ENCODE measurements at places on chromosomes 2 and 18. TPM values are rescaled to one million over a fixed set of nuclear protein-coding genes. Genes with fewer than 3 reads are reported as not detected.

Gene PLEKHA3
- polyA plus RNA-seq, result 6.4 TPM

Gene ABHD1
- polyA plus RNA-seq, result 0.64 TPM

Gene KIF5C
- polyA plus RNA-seq, result 93.6 TPM

Gene GPATCH11
- polyA plus RNA-seq, result 5.4 TPM

Gene CNTNAP5
- polyA plus RNA-seq, result 0.90 TPM

Gene OR6B2
- not detected for polyA plus RNA-seq

Gene DYSF
- polyA plus RNA-seq, result 41.9 TPM

Gene RDH14
- 8.1 TPM for polyA plus RNA-seq

Gene INSIG2
- 4.4 TPM for polyA plus RNA-seq

Gene EGR4
- polyA plus RNA-seq, result 0.83 TPM

Gene C2orf42
- polyA plus RNA-seq, result 8.6 TPM

Gene SPEG
- polyA plus RNA-seq, result 26.3 TPM
